Stomach (tissue), 19 donors: ENCODE measurements at places on chromosomes 5 and 9.

DNA sequence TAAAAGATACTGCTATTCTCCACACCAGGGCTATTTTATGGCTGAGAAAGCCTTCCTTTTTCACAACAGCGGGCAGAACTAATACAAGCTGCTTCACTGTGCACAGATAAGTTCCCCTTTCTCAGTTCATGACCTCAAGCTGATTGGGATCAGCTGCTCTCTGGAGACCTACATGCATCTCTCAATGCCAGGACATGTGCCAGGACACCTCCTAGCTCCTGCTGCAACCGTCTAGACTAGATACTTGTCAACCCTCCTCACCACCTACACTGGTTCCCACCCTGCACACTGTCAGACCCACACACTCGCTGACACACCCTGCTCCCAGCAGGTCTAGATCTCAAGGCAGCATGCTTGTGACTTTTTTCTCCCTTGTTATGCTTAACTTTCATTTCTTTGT lies 39.8 kb downstream of the STARD4 start:
- no peak for DNase-seq

DNA sequence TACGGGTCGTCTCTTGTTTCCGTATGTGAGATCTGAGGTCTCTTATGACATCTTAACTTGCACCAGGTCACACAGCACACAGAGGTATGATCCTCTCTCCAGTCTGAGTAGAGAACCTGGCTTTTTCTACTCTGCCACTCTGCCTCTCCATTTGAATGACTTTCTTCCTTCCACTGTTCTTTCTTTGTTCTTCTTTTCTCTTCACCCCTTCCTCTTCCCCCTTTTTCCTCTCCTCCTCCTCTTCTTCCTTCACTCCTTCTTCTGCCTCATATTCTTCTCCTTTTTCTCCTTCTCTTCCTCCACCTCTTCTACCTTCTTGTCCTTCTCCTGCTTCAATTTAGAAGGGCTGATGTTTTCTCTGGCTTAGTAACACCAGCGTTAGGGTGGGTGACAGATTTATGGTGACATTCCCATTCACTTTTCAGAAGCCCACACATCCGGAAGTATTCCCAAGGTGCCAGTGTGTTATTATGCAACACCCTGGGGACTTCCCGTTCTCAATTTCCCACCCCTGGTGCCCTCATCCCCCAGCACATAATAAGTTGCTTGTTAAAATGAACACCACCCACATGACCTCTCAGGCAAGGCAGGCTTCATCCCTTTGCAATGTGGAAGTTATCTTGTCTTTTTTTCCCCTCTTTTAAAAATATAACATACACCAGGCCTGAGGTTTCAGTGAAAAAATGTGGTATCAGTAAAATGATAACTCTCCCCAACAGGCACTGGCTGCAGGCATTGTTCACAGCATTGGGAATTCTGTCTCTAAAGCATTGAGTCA lies 122.0 kb downstream of the PAPPA start:
- no peak for DNase-seq

DNA sequence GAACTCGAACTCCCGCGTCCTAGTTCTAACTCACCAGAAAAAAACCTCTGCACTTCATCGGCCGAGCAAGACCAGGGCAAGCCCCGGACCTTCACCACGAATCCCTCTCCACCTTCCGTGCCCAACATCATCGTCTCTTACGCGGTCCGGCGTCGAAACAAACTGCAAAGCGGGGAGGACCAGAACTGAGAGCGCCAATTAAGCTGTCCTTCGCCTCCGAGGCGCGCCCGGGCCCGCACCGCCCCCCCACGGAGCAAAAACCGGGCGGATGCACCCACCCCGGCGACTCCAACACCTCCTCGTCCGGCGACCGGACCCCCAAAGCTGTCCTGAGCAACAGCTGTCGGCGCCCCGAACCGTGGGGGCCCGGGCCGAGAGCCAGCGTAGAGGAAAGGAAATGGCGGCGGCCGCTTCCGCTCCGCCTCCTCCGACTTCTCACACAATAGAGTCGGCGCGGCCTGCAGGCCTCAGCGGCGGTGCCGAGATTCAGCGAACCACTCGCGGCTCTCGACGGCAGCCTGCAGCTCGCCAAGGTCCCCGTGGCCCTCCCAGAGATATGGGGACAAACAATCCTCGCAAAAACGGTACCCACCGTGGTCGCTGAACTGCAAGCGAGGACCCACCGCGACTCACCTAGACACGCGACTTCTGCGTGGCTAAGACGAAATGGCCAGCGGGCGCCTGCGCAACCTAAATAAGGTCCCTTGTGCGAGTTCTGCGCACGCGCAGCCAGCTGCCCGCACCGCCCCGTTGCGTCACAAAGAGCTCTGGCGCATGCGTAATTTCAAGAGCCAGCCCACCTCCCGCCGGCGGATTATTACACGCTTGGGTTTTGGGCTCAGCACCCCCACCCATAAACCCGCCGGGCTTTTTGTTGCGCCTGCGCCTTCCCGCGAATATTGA lies at the start of gene HNRNPH1:
TSS of gene HNRNPH1 (minus strand) at position 669 of the 903 bp plus-strand sequence. CDS start at position 131, 538 bp downstream.
- DNase-seq: peak; percentile 99

GRCh38 chr9:121888438-121888775 lies 204.7 kb downstream of the TTLL11 start:
- DNase-seq: no peak

- no peak for DNase-seq
These were observed 19.6 kb upstream of the UBTD2 start for GRCh38 chr5:172303162-172303561.

GRCh38 chr9:71962328-71962727 lies 50.9 kb downstream of the C9orf85 start:
- DNase-seq: peak; percentile 81

GRCh38 chr5:177455036-177455660 lies 8.5 kb downstream of the PRR7 start:
- DNase-seq: peak; percentile 96

DNA sequence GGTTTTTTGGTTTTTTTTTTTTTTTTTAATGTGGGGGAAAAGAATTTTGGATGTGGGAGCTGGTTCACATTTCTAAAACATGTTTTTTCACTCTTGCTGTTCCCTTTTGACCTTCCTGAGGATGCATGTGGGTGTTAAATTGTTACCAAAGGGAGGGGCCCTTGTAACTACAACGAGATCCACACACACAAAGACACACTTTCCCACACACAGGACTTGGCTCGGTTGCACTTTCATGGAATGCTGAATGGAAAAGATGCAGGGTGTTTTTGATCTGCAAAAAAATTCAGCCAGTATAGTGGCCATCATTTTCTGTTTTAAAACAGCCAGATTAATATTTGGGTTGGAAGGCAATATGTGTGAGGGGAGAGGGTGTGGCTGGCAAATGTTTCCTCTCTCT lies 576.9 kb downstream of the EBF1 start:
- DNase-seq: peak; percentile 81

GRCh38 chr5:147482706-147483180 lies 27.1 kb downstream of the DPYSL3 start:
- DNase-seq: no peak

- DNase-seq: no peak
These were observed 15.7 kb downstream of the SLC31A1 start for GRCh38 chr9:113237026-113237425.

- peak; percentile 67 for DNase-seq
These were observed 77.5 kb downstream of the ZSWIM6 start for GRCh38 chr5:61409568-61409967.

DNA sequence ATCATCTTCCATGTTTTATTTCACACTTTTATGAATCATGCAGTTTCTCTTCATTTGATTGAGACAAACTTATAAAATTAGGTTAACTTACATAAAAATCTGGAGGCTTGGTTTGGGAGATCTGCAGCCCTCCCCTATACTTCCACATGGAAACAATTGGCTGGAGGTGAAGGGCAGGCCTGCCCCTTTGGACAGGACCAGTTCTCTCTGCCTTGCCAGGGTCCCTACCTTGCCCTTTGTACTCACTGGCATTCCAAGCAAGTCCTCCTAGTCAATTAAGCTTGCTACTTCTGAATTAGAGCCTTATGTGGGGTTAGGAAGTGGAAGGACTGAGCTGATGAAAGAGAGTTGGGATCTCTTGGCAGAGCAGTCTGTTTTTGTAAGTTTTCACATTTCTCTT lies 257.3 kb downstream of the GAS1 start:
- no peak for DNase-seq

DNA sequence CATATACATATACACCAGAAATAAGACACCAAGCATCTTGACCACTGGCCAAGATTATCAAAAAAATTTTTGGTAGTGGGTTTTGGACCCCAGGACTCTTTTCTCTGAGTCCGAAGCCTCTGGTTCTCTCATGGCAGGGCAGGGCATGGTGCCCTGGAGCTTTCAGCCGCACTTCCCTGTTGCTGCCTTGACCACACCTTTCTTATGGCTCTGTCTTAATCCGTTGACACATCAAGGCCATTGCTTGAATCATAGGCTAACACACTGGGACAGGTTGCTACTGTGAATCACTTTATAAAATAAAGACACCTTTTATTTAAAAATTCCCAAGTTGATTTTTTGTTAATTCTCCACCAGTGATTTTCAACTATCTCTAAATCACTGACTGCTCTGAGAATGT lies 45.4 kb upstream of the CAST start:
- DNase-seq: no peak

DNA sequence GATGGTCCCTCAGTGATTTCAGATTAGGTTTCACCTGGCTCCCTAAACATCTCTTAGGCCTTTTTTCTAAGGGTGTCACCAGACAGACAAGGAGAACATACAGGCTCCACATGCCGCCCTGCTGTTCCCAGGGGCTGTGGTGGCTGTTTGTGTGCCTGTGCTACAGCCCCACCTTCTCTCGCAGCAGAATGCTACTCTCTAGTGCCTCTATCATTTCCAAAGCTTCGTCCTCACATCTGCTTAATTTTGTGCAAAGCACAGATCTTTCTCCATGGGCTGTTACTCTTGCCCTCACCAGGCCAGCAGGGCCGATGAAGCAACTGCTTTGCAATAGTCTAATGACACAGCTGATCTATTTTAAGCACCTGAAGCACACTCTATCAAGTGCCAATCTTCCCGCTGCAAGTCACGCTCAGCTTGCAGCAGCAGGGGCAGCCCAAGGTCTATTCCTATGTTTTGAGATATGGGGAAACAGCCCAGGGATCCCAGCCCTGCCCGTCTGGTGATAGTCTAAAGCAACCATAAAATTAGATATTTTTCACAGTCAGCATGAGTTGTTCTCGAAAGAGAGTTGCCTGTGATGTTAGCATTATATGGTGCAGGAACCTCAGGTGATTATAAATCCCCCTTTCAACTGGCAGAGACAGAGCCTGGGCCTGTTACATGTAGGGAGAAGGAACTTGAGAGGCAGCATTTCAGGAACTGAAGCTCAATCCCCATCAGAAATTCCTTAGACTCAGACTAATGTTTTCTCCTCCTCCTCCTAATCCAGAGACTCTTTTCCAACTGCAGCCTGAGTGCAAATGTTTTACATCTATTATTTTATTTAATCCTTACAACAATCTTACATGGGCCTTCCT lies 12.7 kb downstream of the ABLIM3 start:
- DNase-seq: peak; percentile 19

DNA sequence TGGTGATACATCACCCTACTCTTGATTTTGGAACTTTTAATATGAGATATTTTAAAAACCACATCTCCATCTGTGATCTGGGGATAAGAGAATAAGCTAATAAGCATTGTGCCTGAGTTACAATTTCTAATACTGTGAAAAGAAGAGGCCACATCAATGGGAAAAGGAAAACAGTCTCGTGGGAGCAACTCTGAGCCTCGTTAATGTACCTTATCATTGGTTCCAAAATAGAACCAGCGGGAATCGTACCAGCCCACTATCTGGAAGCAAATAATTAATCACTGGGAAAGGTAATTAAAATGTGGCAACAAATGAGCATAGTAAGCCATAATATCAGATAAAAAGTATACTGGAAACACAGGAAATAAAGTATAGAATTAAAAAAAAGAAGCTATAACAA lies 28.0 kb upstream of the CEP78 start:
- no peak for DNase-seq
